CD4-positive, alpha-beta T cell treated with Interleukin-4 for 4 hours (primary cell): ENCODE measurements at places on chromosomes 6 and 20.

DNA sequence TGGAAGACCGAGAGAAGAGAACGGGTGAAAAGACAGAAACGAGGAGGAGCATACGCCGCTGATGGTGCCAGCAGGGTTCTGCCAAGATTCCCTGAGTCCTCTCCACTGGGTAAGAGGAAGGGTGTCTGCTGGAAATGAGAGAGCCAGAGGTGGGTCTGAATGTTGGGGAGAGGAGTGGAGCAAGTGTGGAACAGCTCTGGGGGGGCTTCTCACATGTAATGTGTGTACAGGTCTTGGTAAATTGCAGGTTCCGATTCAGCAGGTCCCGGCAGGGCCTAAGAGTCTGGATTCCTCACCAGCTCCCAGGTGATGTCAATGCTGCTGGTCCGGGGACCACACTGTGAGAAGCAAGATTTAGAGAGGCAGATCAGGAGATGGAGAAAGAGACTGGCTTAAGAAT lies 1.5 kb upstream of the EBF4 start:
- no peak for DNase-seq

- no peak for DNase-seq
These were observed 369.9 kb downstream of the BTBD3 start for GRCh38 chr20:12287575-12287974.

- DNase-seq: no peak
These were observed 27.8 kb downstream of the ERMARD start for GRCh38 chr6:169779092-169779815.

DNA sequence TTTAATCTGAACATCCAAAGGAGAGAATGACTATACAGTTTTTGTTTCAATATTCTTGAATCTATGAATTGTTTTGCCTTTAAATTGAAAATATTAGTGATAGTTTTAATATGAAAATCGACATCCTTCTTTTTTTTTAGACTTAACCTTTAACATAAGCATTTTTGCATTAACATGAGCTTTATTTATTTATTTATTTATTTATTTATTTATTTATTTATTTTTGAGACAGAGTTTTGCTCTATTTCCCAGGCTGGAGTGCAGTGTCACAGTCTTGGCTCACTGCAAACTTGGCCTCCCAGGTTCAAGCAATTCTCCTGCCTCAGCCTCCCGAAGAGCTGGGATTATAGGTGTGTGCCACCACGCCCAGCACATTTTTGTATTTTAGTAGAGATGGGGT lies 27.6 kb downstream of the GJA1 start:
- no peak for DNase-seq

DNA sequence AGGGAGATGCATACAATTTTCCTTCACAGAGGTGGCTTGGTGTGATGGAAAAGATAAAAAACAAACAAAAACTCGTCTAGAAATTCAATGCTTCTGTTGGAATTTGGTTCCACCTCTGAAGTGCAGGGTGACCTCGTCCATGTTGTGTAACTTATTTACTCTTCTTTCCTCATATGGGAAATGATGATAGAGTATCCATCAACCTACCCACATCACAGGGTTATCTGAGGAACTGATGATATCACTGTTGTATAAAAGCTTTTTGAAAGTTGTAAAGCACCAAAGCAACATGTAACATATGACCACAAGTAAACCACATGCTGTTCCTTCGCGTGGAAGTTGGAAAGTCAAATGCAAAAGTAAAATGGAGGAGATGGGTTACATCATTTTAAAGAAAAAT lies 212.0 kb upstream of the SGK1 start:
- DNase-seq: peak; percentile 18

DNA sequence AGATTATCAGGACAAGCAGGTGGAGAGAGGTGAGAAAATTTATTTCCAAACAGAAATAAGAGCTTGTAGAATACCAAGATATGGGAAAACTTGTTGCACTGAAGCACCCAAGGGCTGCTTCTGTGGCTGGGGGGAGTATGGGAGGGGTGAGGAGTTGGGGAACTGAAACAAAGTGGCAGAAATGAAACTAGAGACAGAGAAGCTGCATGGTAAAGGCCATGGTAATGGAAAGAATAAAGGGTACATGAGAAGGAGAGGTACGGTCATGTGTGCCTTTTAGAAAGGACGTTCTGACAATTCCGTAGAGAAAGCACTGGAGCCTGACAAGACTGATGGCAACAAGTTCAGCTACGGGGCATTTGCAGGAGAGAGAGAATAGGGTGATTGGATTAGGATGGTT lies 51.6 kb upstream of the RIN2 start:
- no peak for DNase-seq

DNA sequence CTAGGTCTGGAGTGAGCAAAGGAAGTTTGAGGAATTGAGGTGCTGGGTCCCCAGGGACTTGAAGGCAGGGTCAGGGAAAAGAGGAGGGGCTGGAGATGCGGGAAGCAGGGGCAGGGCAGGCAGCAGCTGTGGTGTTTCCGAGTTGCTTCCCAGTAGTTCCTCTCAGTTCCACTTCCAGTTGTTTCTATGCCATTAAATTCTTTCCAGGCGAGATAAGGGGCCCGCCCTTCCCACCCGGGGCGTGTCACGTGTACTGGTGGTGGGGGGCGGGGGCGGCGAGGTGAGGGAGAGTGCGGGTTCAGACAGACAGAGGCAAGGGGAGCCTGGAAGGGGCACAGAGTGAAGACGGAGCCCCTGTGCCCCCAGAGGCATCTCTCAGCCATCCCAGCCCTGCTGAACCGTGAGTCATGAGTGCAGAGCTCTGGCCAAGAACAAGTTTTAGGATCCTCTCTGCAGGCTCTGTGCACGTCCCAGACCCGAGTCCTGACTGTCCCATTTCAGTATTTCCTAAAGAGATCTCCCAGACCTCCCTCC lies 977 bp downstream of the TNXB start:
- DNase-seq: no peak

GRCh38 chr6:151018046-151018445 lies 152.5 kb downstream of the MTHFD1L start:
- no peak for DNase-seq

- no peak for DNase-seq
These were observed 35.1 kb upstream of the SALL4 start for GRCh38 chr20:51837436-51837835.

DNA sequence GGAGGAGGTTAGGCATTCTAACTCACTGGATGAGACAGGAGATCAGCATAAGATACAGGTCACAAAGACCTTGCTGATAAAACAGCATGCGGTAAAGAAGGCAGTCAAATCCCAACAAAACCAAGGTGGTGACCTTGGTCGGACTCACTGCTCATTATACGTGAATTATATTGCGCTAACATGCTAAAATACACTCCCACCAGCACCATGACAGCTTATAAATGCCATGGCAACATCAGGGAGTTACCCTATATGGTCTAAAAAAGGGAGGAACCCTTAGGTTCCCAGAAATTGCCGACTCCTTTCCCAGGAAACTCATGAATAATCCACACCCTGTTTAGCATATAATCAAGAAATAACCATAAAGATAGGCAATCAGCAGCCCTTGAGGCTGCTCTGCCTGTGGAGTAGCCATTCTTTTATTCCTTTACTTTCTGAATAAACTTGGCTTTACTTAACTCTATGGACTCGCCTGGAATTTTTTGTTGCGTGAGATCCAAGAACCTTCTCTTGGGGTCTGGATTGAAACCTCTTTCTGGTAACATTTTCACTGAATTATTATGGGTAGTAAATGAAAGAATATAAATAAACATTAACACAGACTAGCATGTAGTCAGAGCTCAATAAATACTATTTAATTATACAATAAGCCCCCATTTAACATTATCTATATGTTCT lies 3.0 kb upstream of the LAMA4 start:
- no peak for DNase-seq

- peak; percentile 55 for DNase-seq
These were observed 125.9 kb downstream of the FYN start for GRCh38 chr6:111747396-111747795.

- no peak for DNase-seq
These were observed 909 bp downstream of the DNAAF9 start for GRCh38 chr20:3406481-3407039.

DNA sequence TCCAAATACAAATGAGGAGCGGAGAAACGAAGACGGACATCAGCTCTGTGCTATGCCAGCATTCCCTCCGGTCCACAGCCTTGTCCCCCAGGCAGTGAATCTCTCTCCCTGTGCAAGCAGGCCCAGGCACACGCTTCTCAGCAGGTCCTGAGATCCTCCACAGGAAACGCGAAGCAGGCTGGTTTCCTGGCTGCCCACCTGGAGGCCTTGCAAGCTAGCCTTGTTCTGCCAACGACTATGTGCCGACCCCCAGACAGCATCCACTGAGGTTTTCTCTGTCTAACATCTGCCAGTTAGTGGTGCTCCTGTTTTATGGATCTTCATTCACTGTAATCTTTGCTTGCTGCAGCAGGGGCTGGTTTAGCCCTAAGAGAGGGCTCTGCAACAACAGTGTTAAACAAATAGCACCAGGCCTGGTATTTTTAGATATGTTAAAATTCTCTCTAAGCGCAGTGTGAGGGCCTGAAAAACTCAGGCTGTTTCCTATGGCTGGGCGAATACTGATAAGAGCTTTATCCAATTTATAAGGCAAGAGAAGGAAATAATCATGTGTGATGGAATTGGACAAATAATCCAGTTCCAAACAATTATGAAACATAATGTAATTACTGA lies 386.0 kb upstream of the ARID1B start:
- no peak for DNase-seq

GRCh38 chr6:25960734-25961133 lies 1.9 kb upstream of the TRIM38 start:
- no peak for DNase-seq

DNA sequence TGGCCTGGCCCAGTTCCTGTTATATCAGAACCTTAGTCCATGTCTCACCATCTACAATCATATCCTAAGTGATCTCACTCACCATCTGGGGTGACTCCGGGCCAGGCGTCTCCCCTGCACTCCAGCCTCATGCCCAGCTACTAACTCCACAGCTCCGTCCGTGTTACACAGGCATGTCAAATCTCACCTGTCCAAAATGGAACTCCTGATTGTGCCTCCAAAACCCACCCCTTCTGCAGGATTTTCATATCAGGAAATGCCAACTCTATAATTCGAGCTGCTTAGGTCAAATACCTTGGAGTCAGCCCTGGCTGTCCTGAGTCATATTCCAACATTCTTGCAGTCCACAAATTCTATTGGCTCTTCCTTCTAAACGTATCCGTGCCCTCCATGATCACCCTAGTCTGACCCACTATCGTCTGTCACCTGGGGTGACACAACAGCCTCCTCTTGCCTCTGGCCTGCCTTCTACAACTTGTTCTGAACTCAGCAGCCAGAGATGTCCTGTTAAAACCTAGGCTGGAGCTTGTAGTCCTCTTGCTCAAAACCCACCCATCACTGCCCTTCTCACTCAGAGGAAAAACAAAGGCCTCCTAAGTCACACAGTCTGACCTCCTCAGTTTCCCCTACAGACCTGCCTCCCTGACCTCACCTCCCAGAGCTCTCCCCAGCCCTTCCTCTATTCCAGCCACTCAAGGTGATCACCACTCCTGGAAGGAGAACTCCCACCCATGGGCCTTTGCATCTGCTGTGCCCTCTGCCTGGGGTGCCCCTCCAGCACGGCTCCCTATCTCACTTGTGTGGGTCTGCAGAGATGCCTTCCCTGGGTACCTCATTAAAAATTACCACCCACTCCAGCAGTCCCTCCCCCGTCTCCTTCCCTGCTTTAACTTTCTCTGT lies 85.3 kb upstream of the SIRPA start:
- DNase-seq: no peak

DNA sequence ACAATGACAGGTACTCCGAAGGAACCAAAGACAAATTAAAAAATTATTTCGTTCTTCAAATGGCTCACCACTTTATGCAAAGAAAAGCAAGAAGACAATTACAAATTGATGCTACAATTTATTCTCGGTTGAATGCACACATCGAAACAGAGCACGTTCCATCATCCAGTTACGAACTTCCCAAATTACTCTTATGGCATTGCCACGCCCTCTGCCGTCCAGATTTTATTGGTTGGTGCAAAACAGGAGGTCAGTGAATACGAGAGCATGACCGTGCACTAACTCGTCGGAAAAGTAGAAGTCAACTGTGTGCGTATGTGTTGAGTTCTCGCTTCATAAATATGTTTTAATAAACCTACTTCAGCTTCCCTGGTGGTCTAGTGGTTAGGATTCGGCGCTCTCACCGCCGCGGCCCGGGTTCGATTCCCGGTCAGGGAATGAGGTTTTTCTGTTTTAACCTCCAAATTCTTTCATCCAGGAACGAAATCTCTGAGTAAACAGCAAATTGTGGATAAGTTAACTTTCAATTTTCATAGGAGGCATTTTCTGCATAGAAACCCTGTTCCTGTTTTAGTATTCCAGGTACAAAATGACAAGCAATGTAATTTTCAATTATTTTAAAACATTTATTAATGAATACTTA lies 23.2 kb downstream of the ZNF311 start:
- DNase-seq: peak; percentile 79

DNA sequence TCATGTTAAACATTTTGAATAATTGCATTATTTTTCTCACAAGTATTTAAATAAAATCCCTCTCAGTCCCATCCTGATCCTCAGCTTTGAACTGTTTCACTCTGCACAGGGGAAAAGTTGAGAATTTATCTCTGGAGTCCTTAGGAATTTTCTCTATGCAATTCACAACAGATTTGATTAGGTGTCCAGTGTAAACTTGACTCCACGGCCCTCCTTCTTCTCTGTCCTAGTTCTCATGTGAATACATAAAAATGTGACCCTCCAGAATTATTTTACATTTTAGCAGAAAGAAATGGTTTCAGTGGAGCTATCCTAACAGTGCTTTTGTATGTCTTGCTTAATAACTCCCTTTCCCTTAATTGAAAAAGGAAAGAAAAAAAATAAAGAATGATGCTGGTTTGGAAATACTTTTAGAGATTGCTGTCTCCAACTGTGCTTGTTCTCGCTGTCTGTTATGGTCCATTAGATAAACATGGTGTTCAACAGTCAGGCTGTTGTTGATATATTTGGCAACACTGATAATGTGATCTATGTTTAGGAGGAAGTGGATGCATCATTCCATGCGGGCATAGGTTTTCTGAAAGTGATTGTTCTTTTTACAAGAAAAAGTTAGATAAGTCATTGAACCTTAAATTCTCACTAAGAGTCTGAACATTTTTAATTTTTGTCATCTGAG lies 599.4 kb upstream of the CITED2 start:
- DNase-seq: no peak

- no peak for DNase-seq
These were observed 59.3 kb downstream of the CDC5L start for GRCh38 chr6:44446626-44447300.

GRCh38 chr6:100296810-100297544 lies 167.7 kb downstream of the SIM1 start:
- DNase-seq: no peak

- DNase-seq: no peak
These were observed 10.6 kb upstream of the TGM3 start for GRCh38 chr20:2285193-2285592.

DNA sequence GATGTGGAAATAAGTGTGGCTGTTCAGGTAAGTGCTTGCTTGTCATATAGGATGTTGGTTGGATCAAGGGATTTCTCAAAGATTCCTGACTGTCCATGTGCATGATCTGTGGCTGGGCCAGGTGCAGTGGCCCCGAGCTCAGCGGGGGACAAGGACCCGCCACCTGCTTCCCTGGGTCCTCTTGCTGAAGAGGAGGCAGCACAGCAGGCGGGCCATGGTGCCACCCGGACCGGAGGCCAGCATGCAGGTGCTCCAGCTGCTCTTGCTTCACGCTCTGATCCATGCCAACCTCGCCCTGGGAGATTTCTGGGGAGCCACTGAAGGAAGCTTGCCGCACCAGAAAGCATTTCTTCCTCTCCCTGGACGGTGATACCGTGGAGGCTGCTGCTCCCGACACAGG lies 173.8 kb downstream of the HIVEP2 start:
- DNase-seq: no peak

GRCh38 chr20:5908981-5909380 lies 41.4 kb downstream of the TRMT6 start:
- DNase-seq: no peak
